ENCODE measurements at places on chromosomes 16 and 17.

GRCh38 chr17:6512552-6512951 is 43.8 kb downstream of the PITPNM3 start:
- no peak for DNase-seq

DNA sequence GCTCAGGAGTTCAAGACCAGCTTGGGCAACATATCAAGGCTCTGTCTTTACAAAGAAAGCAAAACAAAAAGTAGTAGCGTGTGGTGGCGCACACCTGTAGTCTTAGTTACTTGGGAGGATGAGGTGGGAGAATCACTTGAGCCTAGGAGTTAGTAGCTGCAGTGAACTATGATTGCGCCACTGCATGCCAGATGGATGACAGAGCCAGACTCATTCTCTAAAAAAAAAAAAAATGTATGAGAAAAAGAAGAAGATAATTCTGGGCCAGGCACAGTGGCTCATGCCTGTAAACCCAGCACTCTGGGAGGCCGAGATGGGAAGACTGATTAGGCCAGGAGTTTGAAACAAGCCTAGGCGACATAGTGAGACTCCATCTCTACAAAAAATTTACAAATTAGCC is 28.5 kb downstream of the STAT5B start:
- DNase-seq, result no peak

DNA sequence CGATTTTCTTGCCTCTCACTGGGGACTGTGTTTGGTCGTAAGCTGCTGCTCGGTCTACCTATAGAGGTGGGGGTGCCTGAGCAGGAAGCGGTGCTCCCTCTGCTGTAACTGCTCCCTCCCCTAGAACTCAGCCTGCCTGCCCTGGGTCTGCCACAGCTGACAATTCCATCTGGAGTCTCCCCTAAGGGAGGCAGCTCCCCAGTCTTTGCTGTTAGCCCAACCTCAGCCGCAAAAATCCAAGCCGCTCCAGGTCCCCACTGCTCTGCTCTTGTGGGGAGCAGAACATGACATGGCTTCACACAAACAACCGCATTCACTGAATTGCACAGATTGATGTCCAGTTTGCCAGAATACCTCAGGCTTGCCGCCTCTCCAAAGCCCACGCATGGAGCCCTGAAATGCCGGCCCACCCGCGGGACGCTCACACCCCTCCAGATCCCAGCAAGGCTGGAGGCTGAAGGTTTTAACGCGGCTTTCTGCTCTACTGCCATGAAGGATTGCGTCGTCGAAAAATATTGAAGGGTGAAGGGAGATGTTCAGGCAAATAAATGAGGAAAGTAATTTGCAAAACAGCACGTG is 221.5 kb upstream of the FOXF1 start:
- DNase-seq, result no peak

GRCh38 chr16:89583895-89584644 is 8.5 kb downstream of the CPNE7 start:
- DNase-seq, result no peak

DNA sequence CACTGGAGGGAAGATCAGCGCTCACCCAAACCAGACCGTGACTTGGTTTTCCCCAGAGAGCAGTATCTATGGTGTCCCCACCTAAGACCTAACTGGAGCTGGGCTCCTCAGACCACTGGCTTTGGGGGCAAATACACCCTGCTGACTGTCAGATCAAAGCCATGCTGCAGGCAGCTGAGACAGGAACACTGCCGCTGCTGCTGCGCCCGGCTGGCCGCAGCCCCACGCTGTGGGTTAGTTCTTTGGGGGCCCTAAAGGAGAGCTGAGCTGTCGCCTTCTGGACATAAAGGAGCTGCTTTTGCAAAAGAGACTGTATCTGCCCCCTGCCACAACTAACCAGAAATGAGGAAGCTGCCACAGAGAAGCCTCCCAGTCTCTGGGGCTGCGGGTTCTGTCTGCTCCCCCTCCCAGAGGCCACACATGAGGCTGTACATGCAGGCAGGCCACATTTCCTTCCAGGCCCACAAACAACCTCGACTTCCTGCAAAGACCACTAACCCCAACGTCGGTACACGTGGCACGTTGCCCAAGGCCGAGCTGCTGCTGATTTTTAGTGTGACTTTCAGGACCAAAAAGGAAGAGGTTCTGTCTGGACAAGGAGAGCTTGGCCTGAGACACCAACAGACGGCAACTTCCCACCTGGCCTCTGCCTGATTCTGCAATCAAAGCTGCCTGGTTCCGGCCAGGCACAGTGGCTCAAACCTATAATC is 18.2 kb upstream of the ABR start:
- DNase-seq, result peak; percentile 71

GRCh38 chr16:523097-523741 is 4.3 kb upstream of the CAPN15 start:
- DNase-seq, result no peak

DNA sequence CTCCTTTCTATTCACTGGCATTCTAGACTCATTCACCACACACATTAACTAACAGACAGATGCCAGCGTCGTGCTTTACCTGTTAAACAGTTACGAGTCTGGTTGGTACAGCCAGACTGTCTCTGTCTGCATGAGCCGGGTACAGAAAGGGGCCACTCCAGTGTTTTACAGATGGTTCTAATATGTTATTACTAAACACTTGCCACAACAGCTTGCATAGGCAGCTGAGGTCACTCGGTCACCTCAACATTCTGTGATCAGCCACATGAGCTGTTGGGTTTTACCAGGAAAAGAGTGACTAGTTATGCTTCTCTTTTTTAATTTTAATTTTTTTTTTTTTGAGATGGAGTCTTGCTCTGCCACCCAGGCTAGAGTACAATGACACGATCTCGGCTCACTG is 25.2 kb downstream of the CD300A start:
- no peak for DNase-seq

- no peak for DNase-seq
Measured at GRCh38 chr17:19541445-19541844, 7.8 kb downstream of the SLC47A1 start.

DNA sequence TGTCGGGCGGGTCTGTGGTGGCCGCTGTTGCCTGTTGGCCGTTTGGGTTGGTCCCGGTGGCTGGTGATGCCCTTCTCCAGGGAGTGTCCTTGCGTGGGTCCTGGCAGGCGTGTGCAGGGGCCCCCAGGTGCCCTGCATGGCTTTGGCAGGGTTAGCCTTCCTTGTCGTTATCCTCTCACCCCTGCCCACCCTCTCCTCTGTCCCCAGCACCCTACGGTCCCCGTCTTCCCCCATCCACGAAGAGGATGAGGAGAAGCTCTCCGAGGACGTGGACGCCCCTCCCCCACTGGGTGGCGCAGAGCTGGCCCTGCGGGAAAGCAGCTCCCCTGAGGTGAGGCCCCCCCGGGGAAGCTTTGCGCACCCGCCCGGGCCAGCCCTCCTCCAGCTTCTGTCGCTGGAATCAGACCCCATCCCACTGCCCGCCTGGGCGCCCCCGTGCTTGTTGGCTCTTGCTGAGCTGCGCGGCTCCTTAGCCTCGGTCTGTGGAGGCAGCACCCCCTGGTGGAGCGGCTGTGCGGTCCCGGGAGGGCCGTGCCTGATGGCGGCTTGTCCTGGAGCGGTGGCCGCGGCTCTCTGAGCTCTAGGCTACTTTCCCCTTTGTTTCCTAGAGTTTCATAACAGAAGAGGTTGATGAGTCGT is 10.6 kb upstream of the NUDT16L1 start:
- DNase-seq, result no peak

DNA sequence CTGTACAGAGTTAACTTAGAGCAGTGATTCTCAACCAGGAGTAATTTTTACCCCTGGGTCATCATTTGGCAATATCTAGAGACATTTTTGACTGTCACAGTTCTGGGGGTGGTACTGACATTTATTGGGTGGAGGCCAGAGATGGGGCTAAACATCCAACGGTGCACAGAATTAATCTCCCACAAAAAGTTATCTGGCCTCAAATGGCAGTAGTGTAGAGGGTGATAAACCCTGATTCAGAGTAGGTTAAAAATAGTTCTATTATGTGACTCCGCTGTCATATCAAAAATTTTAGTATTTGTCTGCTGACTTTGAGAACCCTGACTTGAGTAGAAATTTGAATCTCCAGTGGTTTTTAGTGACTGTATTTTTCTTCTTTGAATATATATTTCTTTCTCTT is 19.1 kb downstream of the VPS35L start:
- no peak for DNase-seq

Data from CMK (cell line).